ENCODE measurements at places on chromosomes 13 and 19. TPM values are rescaled to one million over a fixed set of nuclear protein-coding genes. Genes with fewer than 3 reads are reported as not detected.

DNA sequence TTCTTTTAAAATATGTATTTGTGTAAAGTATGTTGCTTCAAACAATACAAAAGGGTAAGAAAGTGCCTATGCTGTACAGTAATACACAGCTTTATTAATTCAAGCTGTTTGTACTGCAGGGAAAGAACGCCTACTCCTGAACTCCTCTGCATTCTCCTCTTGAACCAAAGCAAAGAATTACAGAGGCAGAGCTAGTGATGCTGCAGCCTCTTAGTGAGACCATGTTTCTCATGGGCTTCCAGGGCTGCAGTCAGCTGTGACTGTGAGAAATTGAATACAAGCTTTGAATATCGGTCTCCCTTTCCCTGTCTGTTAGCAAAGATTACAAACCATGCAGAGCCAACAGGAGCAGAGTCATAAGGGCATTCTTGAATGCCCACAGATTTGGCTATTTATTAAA lies 248.5 kb downstream of the SLITRK1 start:
- H3K27me3 ChIP-seq: no peaks in the 10 kb centered on the region
- no peaks in the 10 kb centered on the region for H3K4me1 ChIP-seq
- no peak overlapping the region for H3K4me3 ChIP-seq
- H3K36me3 ChIP-seq: no peaks in the 10 kb centered on the region

DNA sequence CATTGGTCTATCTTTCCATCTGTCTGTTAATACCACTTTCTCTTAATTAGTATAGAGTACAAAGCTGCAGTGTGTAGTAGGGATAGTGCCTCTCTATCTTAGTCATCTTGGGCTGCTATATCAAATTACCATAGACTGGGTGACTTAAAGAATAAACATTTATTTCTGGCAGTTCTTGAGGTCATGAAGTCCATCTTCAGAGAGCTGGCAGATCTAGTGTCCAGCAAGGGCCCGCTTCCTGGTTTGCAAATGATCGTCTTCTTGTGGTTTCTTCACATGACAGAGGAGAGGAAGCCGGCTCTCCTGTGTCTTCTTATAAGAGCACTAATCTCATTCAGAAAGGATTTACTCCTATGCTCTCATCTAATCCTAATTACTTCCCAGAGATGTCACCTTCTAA lies 6.1 kb downstream of the ZNF700 start:
- peaks cover 3% of the 10 kb centered on the region for H3K4me1 ChIP-seq
- H3K27ac ChIP-seq: no peak overlapping the region
- peak; percentile 16 for DNase-seq
- peaks cover 2% of the 10 kb centered on the region for H3K36me3 ChIP-seq

GRCh38 chr13:24381541-24382265 lies 72.3 kb downstream of the C1QTNF9 start:
- H3K27ac ChIP-seq: no peak overlapping the region
- H3K27me3 ChIP-seq: no peaks in the 10 kb centered on the region
- H3K4me1 ChIP-seq: no peaks in the 10 kb centered on the region
- H3K4me3 ChIP-seq: no peak overlapping the region
- DNase-seq: peak; percentile 11
- no peaks in the 10 kb centered on the region for H3K36me3 ChIP-seq

The IZUMO2 gene
- not detected for total RNA-seq

DNA sequence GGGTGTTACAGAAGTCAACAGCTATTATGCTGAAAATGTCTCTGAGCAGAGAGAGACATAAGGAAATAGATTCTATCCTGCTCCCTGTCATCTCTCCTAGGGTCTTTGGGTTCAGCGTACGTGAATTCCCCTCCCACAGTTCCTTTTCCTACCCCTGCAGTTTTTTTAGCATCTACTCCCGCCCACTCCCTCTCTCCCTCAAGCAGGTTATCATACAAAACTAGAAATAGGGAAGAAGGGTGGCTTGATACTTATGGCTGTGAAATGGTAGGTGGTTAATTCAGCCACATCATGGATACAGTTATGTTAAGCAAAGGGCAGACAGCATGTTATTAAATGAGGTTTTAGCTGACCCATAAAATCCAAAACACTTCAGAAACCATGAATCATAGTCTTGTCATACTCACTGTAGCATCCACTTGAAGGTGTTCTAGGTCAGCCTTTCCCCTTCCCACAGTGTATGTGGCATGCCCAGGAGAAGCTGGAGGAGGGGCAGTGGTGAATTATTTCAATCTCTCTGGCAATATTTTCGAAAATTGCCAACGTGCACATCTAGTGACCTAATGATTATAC lies 236.8 kb upstream of the SERP2 start:
- no peak overlapping the region for H3K27ac ChIP-seq
- no peaks in the 10 kb centered on the region for H3K36me3 ChIP-seq
- H3K4me1 ChIP-seq: peaks cover 12% of the 10 kb centered on the region
- DNase-seq: no peak

The NRTN gene
- 0.44 TPM for total RNA-seq

GRCh38 chr19:5588441-5588840 lies 20.7 kb upstream of the TINCR start:
- H3K4me1 ChIP-seq: peaks cover 19% of the 10 kb centered on the region
- no peak overlapping the region for H3K4me3 ChIP-seq
- no peak for DNase-seq
- no peak overlapping the region for H3K27ac ChIP-seq

- no peak overlapping the region for H3K4me3 ChIP-seq
- peak; percentile 82 for DNase-seq
- no peaks in the 10 kb centered on the region for H3K27me3 ChIP-seq
- no peaks in the 10 kb centered on the region for H3K36me3 ChIP-seq
- H3K4me1 ChIP-seq: peaks cover 4% of the 10 kb centered on the region
Observed at GRCh38 chr19:54248016-54248601, 5.5 kb upstream of the LILRA6 start.

DNA sequence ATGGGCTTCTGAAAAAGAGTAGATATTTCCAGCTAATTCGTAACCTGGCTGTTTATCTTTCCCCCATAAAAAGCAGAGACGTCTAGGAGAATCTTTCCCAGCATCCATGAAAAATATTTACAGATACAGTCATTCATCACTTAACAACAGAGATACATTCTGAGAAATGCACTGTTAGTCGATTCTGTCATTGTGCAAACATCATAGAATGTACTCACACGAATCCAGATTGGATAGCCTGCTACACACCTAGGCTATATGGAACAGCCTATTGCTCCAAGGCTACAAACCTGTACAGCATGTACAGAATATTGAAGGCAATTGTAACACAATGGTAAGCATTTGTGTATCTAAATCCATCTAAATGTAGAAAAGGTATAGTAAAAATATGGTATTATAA lies 530.2 kb upstream of the NBEA start:
- H3K36me3 ChIP-seq: no peaks in the 10 kb centered on the region
- H3K27me3 ChIP-seq: no peaks in the 10 kb centered on the region
- H3K4me3 ChIP-seq: no peak overlapping the region
- DNase-seq: no peak
- H3K4me1 ChIP-seq: peaks cover 3% of the 10 kb centered on the region
- H3K27ac ChIP-seq: peak overlapping the region; percentile 83

Measured in muscle of leg (tissue), 16 donors.